ENCODE measurements at places on chromosomes 11 and 22.

- no peak for DNase-seq
Measured at GRCh38 chr22:20267441-20268278, 458 bp downstream of the RTN4R start.

- DNase-seq: no peak
Measured at GRCh38 chr22:44483878-44484277, 14.2 kb downstream of the RTL6 start.

GRCh38 chr22:38631724-38632123 is 24.5 kb downstream of the FAM227A start:
- DNase-seq: no peak

GRCh38 chr11:57378186-57378585 is 2.8 kb downstream of the PRG3 start:
- DNase-seq: no peak

DNA sequence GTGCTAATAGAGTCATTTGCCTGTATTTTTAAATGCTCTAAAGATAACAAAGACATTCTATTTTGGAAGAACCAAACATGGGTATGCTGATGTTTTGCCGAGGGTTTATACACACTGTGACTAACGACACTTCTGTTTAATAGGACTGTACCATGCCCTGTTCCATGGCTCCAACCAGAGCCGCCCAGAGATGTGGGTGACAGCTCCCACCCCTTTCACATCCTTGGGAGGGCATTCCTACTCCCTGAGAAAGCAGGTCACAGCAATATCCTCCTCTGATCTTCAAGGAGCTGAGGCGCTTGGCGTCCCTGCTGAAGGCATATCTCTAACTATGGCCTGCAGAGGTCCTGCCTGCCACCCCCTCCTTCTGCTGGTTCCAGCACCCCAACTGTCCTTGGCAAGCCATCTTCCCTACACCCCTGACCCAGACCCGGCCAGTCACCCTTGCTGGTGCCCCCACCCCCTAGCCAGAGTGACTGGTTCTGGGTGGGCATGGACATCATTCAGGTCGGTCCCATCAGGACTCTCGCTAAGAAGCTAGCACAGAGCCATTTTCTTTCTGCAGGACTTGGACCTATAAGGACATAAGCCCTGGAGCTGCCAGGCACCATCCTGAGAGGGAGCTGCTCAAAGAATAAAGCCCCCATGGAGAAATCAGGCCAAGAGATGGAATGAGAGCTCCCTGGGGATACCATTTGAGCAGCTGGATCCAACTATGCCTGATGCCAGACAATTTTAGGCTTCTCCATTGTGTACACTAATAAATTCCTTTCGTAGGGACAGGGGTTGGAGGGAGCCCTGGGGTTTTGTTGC is 381.3 kb downstream of the CTTN start:
- DNase-seq: no peak

DNA sequence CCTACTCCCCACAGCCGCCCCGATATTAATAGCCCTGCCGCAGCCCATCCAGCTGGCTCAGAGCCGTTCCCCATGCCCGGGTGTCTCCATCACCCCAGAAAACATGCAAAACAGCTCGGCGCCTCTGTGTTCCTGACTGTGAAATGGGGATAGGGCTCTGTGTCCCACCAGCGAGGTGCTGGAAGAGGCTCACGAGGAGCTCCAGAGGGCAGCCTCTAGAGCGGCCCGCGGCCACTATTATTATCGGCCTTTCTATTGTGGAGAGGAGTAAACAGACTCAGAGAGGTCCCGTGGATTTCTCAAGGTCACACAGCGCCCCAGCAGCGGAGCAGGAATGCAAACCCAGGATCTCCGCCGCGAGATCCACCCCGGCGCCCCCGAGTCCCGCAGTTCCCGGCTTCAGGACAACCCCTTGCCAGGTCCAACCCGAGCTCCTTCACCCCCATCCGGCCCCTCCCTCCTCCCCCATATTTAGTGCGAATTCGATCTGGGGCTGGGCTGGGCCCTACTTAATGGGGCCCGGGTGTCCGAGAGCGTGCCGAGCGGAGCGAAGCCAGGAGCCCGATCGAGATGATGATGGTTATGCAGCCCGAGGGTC is at the start of gene ACTN3:
Gene ACTN3, plus strand, starts transcription at position 536 of the 598 bp plus-strand sequence. Its CDS starts 35 bp downstream, at position 571.
- DNase-seq: no peak

DNA sequence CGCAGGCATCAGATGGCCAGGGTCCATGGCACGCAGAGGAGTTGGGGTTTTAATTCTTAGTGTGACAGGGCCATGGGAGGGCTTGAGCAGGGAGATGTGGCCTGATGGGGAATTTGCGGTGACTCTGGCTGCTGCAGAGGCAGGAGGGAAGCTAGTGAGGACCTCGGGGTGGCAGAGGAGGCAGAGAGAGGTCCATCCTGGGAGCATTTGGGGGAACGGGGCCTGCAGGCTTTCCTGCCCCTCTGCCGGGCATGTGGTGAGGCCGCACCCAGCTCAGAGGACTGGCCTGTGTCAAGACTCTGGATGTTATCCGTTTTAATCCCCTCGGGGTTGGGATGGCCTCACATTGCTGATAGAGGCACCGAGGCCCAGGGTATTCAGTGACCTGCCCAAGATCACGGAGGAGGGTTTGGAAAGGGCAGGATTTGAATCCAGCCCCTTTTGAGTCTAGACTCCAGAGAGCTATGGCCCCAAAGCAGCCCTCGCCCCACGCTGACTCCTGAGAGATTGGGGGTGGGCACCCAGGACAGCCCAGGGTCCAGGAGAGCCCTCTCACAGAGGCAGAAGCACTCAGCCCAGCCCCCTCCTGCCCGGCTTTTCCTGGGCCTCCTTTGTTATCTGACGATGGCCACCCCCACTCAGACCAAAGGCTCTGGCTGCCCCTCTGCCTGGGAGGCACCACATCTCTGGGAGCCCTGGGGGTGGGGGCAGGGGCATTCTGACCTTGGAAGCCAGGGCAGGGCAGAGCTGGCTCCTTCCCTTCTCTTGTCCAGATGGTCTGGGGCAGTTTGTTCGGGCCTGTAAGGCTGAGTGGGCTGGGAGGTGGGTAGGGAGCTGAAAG is 13.9 kb downstream of the MGAT3 start:
- DNase-seq: no peak

DNA sequence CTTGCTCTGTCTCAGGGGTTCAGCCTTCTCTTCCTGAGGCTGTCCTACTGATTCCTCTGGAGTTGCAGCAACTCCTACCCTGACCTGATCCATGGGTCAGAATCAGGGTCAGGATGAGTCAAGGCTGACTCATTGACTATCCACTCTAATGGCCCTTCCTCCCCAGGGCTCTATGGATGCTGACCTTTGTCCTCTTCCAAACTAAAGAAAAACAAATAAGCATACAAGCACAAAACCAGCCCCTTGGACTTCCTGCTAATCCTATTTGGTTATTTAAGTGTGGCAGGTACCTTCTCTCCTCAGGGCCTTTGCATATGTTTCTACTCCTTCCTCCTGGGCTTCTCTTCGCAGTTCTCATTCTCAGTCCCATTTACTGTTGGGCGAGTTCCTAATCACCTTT is 204.5 kb upstream of the NAV2 start:
- no peak for DNase-seq

- no peak for DNase-seq
Measured at GRCh38 chr11:14015711-14016110, 53.2 kb downstream of the SPON1 start.

GRCh38 chr11:43765194-43765593 is 84.7 kb downstream of the HSD17B12 start:
- no peak for DNase-seq

DNA sequence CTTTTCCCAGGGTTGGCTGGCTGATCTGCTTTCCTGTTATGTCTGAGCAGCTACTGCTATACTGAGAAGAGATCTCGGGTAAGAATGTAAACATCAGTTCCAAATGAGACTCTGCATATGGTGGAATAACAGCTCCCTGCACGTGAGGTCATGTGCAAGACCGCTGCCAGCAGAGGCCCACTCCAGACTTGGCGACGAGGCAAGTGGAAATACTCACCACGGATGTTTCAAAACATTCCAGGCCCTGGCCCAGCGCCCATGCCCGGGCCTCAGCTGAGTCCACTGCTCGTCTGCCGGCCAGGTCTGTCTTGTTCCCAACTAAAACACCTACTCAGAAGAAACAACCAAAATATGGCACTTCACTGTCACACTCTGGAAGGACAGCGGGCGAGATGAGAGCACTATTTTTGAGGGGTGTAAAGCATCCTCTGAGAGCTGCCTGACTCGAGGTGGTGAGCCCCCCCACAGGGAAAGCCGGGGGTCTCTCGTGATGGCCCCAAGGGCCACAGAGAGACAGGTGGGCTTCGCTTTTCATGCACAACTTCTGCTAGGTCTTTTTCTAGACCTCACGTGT is 13.1 kb downstream of the IFT27 start:
- DNase-seq: no peak

- DNase-seq: no peak
Measured at GRCh38 chr11:60457576-60457975, 1.9 kb downstream of the MS4A1 start.

DNA sequence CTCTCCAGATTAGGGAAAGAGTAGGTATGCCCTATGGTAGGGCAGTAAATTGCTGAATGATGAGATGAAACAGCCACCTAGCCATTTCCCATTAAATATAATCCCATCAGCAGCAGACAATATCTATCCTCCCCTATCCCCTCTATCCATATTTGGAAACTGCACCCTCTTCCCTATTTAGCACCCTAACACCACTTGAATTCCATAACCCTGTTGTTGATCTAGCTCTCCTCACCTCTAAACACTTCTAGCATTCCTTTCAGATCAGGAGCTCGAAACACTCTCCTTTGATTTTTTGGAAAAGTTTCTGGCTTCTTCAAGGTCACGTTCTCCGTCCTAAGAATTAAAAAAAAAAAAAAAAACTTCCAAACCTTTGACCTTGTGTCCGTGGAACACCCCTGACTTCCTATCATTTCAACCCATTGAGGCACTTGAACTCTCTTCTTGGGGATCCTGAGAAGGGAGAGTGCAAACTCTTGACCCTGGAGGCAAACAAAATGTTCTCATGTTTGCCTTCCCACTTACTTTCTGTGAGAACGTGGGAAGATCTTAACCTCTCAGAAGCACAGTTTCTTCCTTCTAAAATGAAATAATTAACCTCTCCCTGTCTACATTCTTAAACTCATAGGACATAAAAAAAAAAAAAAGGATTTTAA is 19.0 kb downstream of the TRIM5 start:
- no peak for DNase-seq

- DNase-seq: no peak
Measured at GRCh38 chr11:57798905-57799559, 37.4 kb downstream of the CTNND1 start.

DNA sequence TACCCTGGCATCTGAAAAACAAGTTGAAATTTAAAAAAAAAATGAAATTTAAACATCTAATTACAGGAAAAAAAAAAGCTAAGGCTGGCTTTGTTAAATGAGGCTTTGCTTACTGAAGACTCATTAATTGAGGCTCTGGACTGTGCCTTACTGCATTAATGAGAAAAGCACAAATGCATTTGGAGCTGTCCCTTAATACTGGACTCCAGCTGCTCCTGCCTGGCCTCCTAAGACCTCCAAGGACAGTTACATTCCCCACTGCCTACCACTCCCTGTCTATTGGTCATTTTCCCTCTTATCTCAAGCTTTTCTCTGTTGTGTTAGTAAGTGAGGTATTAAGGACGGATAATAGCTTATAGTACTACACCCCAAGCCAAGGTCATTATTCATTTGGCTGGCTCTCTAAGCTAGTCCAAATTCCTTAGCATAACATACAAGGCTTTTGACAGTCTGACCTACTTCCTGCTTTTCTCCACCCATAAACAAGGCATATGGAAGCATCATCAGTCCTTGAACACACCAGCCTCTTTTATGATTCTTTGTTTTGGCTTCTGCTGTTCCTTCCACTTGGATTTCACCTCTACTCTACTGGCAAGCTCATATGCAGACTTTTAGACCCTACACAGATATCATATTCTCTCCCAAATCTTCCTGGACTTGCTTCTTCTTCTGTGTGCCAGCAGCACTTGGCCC is 62.5 kb downstream of the USP35 start:
- no peak for DNase-seq

GRCh38 chr22:40739721-40740120 is 60.4 kb downstream of the MCHR1 start:
- no peak for DNase-seq

DNA sequence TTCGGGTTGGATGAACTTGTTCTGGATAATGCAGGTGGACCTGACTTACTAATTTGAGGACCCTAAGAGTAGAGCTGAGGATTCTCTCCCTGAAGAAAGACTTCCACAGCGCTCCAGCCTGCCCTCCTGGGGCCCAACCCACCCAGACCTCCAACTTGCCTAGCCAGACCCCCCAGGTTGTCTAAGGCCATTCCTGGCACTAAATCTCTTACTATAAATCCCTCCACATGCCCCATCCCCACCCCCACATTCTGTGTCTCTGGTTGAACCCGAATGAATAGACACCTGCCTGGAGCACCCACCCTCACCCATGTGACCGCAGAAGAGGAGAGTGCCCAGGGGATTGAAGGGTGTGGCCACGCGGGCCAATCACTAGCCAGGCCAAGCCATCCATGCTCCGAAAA is 1480.0 kb downstream of the TBC1D22A start:
- DNase-seq: no peak

DNA sequence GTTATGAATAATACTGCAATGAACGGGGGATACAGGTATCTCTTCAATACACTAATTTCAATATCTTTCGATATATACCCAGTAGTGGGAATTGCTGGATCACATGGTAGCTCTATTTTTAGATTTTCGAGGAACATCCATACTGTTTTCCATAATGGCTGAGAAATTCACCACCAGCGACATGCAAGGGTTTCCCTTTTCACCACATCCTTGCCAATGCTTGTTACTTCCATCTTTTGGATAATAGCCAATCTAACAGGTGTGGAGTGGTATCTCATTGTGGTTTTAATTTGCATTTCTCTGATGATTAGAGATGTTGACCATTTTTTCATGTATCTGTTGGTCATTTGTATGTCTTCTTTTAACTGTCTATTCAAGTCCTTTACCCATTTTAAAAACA is 5.9 kb downstream of the IL10RA start:
- no peak for DNase-seq

DNA sequence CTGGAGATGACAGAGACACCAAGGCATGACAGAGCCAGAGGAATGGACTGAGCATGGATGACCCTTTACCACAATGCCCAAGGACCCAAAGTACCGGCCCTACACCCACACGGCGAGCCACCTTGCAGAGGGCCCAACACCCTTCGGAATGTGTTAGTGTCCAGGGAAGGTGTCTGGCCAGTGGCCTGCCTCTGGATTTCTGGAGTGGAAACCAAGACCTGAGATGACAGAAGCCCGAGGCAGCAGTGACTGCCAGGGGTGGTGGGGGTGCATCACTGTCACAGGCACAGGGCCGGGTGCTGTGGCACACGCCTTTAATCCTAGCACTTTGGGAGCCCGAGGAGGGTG is 28.7 kb downstream of the PDGFB start:
- no peak for DNase-seq
